ENCODE measurements at places on chromosomes 3 and 15. TPM values are rescaled to one million over a fixed set of nuclear protein-coding genes. Genes with fewer than 3 reads are reported as not detected.

The GOLGA8Q gene
- polyA plus RNA-seq = 0.50 TPM

The ACTC1 gene
- 3.0 TPM for polyA plus RNA-seq

The FES gene
- polyA plus RNA-seq = 7.2 TPM

The ECT2 gene
- polyA plus RNA-seq = 15.5 TPM

The FAM107A gene
- polyA plus RNA-seq = 18.1 TPM

The DNAH12 gene
- polyA plus RNA-seq = not detected

The SLC12A1 gene
- polyA plus RNA-seq = not detected

The FBXO40 gene
- polyA plus RNA-seq = under 0.01 TPM

The ABCF3 gene
- polyA plus RNA-seq = 45.6 TPM

The RTP1 gene
- polyA plus RNA-seq = not detected

The DYNLT2B gene
- 14.4 TPM for polyA plus RNA-seq

The TMEM40 gene
- polyA plus RNA-seq = 0.10 TPM

The DGKG gene
- 0.69 TPM for polyA plus RNA-seq

The PRSS50 gene
- 0.03 TPM for polyA plus RNA-seq

The GREM1 gene
- 33.2 TPM for polyA plus RNA-seq

The C3orf70 gene
- 2.4 TPM for polyA plus RNA-seq

The GP5 gene
- not detected for polyA plus RNA-seq

The RLBP1 gene
- polyA plus RNA-seq = 0.50 TPM

The ADCY5 gene
- 9.9 TPM for polyA plus RNA-seq

The ZNF80 gene
- not detected for polyA plus RNA-seq

The DVL3 gene
- 15.0 TPM for polyA plus RNA-seq

The SIDT1 gene
- 16.7 TPM for polyA plus RNA-seq

The WDR49 gene
- polyA plus RNA-seq = not detected

Measured in sigmoid colon (tissue), 7 donors.